ENCODE measurements at places on chromosomes 2 and 18.

GRCh38 chr2:36802952-36803351 is 106.4 kb downstream of the VIT start:
- no peak for DNase-seq

- DNase-seq, result no peak
Observed at GRCh38 chr18:56637711-56638231, 621 bp downstream of the TXNL1 start.

GRCh38 chr2:5387406-5387805 is 304.8 kb upstream of the SOX11 start:
- DNase-seq, result no peak

- no peak for DNase-seq
Observed at GRCh38 chr2:85611217-85611704, 605 bp downstream of the C2orf68 start.

DNA sequence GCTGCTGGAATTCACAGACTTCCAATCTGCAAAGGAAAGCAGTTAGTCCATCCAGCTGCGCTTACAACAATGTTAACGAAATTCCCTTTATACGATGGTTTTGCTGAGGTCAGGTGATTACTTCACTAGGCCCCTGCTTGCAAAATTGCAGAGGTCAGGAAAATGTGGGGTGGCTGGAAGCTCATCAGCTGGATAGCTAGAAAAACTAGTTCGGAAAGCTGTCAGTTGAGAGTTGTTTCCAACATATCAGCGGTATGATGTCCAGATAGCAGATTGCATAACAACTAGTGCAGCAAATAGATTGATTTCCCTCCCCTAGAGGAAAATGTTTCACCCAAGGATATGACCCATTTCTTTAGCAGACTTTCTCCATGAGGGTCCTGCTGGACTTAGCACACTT is 2021.1 kb upstream of the CELF4 start:
- DNase-seq, result no peak

DNA sequence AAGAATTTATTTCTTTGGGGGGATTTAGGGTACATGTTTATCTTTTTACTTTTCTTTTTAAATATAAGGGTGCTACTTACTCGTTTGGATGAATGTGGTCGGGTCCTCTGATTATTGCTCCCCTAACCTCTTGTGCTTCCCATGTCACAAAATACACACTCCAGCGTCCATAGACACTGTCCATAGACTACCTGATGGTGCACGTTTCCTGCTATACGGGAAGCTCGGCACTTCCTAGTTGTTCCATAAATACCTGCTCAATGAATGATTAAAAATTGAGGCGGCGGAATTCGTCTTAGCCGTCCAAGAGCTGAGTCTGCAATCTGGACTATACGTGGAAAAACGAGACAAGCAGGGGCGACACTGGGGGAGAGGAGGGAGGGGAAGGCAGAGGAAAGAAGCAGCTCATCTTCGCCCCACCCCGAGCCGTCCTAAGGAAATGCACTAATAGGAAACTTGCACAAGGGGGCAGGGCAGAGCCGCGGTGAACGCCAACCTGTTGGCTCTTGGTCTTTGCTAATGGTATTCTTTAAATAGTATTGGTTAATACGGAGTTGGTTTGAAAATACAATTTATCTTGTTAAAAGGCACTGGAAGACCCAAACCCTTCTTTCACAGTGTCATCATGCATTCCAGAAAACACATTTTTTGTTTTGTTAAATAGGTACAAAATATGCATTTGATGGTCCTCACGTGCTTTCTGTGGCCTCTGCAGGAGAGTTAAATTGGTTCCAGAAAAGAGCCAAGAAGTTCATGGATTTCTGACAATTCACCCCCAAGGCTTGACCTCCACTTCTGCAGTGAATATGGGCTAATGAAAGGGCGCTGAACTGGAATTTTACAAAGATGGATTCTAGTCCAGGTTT is 73.0 kb upstream of the KCTD1 start:
- DNase-seq, result no peak

Measured in HS-27A (cell line).